ENCODE measurements at places on chromosomes 2 and 18.
A peak's percentile ranks its signal among the peaks of the same experiment; 100 is the strongest.

DNA sequence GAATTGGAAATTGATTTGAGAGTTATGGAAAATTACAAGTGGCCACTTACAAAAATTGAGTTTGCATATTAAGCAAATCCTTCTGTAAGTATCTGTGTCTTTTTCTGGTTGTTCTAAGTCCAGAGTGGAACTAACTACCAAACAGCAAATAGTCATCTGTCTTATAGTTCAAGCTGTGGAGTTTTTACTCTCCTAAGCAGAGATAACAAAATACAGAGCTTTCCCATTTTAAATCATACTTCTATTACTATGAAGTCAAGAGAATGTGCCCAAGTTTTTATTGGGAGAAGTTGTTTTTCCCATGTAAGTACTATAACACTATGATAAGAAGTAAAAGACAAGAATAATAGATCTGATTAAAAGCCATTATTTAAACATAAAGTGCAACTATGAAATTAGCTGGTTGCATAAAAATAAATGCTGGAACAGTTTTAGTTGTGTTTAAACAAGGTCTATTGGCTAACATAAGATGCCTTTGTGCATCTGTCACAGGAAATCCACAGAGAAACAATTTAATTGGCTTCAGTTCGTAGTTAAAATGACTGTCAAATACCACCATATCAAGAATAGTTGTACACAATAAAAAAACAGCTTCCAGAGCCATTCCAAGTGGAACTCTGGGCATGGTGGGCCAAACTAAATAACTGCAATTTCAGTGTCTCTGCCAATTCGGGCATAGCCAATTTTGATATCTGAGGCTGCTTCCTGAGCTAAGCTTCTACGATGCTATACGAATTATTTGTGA lies 1467.4 kb upstream of the NXPH2 start:
- peak; percentile 19 for DNase-seq

DNA sequence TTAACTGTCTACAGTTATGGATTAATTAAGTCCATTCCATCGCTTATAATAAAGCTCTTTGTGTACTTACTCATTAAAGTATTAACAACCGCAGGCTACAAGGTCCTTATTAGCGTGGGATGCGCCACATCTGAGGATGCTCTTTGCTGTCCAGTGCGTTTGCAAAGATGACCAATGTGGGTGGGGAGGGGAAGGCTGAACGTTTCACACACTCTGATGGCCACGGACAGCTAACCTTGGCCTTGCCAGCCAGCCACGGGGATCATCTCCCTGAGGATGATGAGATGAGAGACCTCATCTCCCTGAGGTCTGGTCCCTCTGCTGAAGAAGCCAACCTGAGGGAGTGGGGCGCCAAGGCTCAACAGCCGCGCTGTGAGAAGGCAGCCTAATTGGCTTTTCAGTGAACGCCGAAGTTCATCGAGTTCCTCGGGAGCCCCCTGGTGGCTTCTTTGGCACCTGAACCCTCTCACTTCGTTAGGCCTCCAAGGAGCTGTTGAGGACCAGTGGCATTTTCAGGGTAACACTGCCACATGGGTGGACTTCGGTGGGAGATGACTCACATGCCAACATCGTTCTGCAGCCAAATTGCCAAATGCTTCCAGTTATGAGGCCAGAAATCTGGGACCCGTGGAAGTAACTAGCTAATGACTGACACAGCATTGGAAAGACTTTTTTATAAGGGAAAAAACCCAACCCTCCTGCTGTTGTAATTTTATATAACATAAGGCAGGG lies 69.3 kb upstream of the SEC11C start:
- peak; percentile 76 for DNase-seq

DNA sequence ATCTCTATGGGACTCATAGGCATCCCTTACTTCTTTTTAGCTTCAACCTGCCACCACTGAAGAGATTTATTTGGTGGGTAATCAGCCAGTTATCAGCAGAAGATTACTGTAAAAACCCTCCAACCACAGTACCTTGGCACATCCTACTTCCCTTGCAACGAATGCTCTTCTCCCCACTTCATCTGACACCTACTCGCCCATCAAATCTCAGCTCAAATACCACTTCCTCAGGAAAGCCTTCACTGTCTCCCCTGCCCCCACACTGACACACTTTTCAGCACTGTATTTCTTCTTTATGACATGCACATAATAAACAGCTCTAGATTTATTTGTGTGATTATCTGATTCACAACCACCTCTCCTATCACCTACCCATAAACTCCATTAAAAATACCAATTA lies 3.1 kb downstream of the KDSR start:
- DNase-seq = no peak

- DNase-seq = no peak
Observed at GRCh38 chr18:58943896-58944295, 79.2 kb downstream of the ZNF532 start.

DNA sequence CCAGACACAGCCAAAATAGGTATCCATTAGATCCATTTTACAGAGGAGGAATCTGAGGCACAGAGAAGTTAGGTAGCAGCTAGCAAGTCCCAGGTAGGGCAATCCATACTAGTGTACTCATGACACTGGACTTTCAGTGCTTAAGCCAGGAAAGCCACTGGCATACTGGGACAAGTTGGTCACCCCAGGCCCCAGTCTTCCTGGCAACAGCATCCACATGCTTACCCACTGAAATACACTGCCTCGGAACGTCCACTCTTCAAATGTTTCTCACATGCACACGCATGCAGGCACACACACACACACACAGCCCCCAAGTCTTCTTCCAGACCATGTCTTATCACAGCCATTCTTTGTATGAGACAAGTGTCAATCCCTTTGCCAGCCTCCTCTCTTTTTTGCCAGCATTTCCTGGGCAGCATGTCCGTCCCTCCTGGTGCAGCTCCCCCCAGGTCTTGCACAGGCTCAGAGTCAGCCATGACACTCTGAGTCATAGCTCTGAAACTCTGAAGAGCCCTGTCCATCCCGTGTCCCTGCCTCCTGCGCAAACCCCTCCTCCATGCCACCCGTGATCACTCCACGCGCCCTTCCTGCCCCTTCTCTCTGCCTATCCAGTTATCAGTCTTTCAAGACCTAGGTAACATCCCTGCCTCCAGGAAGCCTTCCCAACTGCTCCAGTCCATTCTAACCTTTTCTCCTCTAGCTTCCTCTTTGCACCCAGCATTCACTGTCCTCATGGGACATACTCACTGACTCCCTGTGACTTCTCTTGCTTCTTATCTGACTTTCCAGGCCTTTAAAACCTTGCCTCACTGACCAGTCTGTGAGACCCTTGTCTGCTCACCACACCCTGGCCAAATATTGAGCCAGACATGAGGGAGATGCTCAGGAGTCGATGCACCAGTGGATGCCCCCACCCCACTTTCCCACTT lies 10.9 kb upstream of the TEX261 start:
- DNase-seq = no peak

GRCh38 chr2:7089898-7090510 lies 172.8 kb downstream of the RNF144A start:
- DNase-seq = no peak

GRCh38 chr18:46587600-46587999 lies 69.4 kb downstream of the LOXHD1 start:
- no peak for DNase-seq

- no peak for DNase-seq
Observed at GRCh38 chr18:79186649-79187048, 117.5 kb downstream of the ATP9B start.

GRCh38 chr2:206023183-206023582 lies 62.8 kb downstream of the INO80D start:
- DNase-seq = no peak

DNA sequence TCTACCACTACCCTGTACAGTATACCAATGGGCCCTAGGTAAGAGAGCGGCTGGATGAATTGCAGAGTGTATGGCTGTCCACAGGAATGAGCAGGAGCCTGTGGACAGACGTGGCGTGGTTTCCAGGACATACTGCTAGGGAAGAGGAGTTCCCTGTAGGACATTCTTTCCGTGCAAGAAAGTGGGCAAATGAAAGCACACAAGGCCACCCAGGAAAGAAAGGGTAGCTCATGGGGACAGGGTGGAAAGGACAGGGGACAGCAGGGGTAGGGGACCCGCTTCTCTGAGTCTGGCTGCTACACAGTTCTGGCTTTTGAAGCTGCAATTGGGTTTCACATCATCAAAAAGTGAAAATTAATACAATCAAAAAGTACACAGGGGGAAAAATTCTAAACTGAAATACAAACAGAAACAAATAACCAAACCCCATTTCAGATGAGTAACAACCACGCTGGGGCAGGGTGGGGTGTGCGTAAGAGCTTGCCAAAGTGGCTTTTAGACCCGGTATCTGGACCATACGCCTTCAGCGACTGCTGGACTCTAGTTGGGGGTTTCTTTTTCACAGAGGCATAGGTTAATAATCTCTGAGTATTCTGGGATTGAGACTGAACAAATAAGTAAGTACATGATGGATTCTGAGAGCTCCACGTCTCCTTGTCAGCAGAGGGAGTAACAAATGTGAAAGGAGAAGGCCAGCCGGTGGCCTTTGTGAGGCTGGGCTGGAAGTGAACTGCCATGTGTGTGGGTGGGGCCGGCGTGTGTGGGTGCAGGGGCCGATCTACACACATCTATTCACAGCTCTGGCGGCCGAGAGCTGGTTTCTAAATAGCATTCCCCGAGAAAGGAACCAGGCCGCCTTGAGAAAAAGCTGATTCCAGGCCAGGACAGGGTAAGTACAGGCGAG lies 84.0 kb downstream of the HDAC4 start:
- peak; percentile 76 for DNase-seq

- DNase-seq = no peak
Observed at GRCh38 chr2:148067801-148068200, 46.9 kb downstream of the MBD5 start.

DNA sequence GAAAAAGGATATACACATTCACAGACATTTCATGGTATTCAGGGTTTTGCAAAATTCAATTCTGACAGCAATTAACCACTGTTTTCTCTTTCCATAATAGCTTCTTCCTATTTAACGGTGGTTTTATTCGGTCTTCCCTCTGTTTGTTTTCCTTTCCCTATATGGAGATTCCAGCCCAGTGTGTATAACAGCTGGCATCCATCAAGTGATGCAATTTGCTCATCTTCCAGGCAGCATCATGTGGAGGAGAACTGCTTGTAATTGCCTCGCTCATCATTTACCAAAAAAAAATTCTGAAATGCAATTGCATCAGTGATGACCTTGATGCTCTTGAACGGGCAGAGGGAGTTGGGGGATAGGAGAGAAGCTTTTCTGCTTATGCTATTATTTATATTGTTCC lies 165.9 kb upstream of the PGAP1 start:
- peak; percentile 89 for DNase-seq

GRCh38 chr2:211901226-211901846 lies 637.3 kb downstream of the ERBB4 start:
- no peak for DNase-seq
